ENCODE measurements at places on chromosomes 4 and X.

- no peak for DNase-seq
Measured at GRCh38 chr4:107854356-107855022, 29.8 kb downstream of the SGMS2 start.

- DNase-seq, result no peak
Measured at GRCh38 chr4:84070289-84070688, 428.8 kb downstream of the NKX6-1 start.

GRCh38 chr4:156946516-156947424, 24.8 kb downstream of the PDGFC start:
- no peak for DNase-seq

GRCh38 chr4:112894951-112895350, 154.5 kb upstream of the ANK2 start:
- no peak for DNase-seq

DNA sequence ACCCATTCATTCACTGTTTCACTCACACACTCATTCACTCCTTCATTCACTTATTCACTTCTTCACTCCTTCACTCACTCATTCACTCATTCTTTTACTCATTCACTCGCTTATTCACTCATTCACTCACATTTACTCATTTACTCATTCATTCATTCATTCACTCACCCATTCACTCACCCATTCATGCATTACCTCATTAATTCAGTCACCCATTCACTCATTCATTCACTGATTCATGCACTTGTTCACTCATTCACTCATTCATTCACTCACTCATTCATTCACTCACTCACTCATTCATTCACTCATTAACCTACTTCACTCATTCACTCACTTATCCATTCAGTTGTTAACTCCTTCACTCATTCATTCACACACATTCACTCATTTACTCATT, 70.8 kb downstream of the STK32B start:
- DNase-seq, result no peak

GRCh38 chr4:67332627-67333026, 212.7 kb downstream of the CENPC start:
- DNase-seq, result no peak

DNA sequence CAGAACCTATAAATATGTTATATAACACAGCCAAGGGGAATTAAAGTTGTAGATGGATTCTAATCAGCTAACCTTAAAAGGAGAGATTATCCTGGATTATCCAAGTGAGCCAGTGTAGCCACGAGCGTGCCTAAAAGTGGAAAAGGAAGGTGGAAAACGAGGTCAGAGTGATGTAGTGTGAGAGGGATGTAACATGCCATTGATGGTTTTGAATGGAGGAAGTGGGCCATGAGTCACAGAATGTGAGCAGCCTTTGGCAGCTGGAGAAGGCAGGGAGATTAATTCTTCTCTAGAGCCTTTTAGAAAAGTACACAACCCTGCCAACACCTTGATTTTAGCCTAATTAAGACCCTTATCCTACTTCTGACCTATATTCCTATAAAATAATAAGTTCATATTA, 149.1 kb downstream of the SLC39A8 start:
- DNase-seq, result no peak

DNA sequence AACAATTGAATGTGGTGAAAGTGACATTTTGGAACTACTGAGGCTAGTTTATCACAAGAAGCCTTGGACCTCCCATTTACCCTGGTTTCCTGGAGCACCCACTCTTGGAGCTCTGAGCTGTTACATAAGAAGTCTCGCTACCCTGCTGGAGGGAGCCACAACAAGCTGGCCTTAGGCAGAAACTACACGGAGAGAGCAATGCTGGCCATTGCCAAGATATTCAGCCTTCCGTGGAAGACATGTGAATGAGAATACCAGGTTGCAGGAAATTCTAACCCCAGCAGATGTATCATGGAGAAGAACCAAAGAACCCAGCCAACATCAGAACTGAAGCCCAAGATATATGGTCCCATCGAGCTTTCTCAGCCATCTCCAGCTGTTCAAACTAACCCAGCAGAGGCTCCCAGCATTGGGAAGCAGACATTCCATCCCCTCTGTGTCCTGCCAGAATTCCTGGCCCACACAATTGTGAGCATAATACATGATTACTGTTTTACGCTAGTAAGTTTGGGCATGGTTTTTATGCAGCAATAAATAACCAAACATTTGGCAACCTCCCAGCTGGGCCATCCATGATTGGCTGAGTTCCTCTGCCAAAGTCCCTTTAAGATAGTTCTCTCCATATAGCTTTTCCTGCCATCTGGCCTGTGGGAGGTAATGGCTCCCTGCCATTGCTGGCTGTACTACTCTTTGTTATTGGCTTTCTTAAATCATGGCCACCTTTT, 17.9 kb upstream of the PDE5A start:
- no peak for DNase-seq

DNA sequence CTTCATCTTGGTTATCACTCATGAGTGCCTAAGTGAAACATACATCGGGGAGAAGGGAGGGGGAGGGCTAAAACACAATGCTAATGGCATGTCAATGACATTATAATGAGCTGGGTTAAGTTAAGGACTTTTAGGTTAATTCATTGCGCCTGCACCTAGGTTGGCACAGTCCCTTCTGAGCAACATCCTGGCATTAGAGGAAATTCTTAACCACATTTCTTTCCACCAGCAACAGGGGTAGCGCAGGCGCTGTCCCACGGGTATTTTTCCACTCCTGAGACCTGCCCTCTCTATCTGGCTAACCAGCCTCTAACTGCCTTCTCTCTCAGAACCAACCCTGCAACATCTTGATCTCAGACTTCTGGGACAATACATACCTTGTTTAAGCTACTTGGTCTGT, 39.0 kb upstream of the PROM1 start:
- peak; percentile 7 for DNase-seq

GRCh38 chr4:23297327-23297726, 592.5 kb downstream of the PPARGC1A start:
- DNase-seq, result no peak

DNA sequence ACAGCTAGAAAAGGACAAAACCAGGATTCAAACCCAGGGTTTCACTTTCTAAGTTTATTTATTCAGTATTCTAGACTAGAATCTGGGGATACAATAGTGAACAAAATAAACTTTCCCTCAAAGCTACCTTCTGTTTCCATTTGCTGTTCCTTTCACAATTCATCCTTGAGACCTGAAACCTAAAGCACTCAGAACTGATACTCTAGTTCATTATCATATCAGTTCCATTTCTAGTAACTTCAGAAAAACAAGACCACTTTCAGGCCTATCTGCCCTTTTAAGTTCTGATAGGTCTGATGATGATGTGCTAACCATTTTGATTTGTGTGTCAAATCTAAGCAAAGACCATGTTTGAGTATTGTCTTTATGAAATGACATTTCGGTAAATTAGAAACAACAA, 7.8 kb upstream of the XK start:
- no peak for DNase-seq

DNA sequence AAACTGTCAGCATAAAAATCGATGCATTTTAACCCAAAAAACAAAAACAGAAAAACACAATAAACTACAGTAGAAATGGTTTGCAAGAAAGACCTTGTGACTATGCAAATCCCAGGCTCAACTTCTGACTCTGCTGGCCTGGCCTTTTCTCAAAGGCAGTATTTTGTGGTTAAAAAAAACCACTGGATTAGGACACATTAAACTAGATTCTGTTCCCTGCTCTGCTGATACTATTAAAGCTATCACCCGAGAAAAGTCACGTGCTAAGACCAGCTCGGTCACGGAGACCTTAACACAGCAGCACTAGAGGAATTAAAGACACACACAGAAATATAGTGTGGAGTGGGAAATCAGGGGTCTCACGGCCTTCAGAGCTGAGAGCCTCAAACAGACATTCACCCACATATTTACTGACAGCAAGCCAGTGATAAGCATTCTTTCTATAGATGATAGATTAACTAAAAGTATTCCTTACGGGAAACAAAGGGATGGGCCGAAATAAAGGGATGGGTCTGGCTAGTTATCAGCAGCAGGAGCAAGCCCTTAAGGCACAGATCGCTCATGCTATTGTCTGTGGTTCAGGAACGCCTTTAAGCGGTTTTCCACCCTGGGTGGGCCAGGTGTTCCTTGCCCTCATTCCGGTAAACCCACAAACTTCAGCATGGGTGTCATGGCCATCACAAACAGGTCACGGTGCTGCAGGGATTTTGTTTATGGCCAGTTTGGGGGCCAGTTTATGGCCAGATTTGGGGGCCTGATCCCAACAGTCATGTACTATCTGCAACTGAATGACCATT, 16.1 kb downstream of the CBR4 start:
- DNase-seq, result no peak

- no peak for DNase-seq
Measured at GRCh38 chrX:20026278-20026677, 35.4 kb upstream of the BCLAF3 start.

DNA sequence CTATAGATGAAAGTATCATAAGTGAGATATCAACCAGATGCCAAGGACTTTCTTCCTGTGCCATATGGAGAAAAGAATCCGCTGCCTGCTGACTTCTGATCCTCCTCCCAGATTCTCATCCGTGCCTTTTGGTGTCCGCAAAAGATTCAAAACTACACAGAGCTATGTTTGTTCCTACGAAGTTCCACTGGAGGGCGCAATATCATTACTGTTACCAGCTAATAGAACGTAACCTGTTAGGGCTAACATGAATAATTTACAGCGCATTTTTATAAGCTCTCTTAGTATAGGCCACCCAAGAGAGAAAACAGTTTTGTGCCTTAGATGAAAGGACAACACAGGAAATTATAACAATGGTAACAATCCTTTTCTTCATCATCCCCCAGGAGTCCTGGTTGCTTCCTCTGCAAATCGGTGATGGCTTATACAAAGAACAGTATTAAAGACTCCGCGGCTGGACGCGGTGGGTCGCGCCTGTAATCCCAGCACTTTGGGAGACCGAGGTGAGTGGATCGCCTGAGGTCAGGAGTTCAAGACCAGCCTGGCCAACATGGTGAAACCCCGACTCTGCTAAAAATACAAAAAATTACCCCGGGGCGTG, 22.8 kb upstream of the CENPVL3 start:
- no peak for DNase-seq

DNA sequence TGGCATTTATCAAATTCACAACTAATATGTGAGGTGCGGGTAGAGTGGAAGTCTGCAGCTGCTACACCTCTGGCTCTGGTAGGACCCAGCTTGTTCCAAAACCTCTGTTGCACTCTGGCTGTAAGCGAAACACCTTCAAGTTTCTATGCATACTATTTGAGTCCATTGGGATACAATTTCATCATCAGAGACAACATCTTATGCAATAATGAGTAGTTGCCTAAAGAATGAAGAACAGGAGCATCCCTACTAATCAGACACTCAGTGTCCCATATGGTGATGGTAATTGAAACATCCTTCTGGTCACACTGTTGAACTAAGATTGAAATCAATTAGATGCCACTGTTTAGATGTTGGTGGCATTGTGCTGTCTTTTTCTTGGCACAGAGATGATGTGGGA, 178.4 kb downstream of the MGST2 start:
- DNase-seq, result no peak

DNA sequence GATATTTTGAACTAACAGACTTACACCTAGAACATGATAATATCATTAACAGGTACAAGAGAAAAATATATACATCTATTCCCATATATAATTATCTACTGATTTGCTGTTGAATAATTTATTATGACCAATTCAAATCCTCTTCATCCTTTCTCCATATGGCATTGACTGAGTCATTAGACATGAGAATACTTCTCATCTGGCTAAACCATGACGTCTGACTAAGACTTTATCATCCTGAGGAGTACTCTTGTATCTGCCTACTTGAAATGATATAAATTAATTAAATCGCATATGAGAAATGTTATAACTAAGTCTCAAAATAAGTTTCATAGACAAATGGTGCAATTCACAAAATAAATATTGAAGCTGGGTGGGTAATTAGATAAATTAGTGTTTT, 67.4 kb downstream of the EMCN start:
- no peak for DNase-seq

- no peak for DNase-seq
Measured at GRCh38 chr4:145011636-145012035, 86.4 kb downstream of the ANAPC10 start.

DNA sequence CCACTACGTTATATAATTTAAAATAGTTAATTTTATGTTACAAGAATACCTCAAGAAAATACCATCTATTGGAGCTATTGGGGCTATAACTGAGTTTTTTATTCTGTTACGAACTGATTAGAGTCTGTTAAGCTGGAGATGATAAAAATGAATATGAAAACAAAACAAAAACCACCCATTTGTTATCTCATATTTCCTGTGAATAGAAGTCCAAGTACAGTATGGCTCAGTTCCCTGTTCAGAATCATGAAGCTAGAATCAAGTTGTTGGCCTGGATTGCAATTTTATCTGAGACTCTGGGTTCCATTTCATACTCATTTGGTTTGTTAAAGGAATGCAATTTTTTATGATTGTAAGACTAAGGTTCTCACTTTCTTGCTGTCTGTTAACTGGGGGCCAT, 319.1 kb upstream of the PCDH18 start:
- no peak for DNase-seq

GRCh38 chrX:35829501-35829900, 31.4 kb downstream of the MAGEB16 start:
- DNase-seq, result no peak

- DNase-seq, result no peak
Measured at GRCh38 chrX:16838202-16839066, 31.7 kb downstream of the RBBP7 start.

DNA sequence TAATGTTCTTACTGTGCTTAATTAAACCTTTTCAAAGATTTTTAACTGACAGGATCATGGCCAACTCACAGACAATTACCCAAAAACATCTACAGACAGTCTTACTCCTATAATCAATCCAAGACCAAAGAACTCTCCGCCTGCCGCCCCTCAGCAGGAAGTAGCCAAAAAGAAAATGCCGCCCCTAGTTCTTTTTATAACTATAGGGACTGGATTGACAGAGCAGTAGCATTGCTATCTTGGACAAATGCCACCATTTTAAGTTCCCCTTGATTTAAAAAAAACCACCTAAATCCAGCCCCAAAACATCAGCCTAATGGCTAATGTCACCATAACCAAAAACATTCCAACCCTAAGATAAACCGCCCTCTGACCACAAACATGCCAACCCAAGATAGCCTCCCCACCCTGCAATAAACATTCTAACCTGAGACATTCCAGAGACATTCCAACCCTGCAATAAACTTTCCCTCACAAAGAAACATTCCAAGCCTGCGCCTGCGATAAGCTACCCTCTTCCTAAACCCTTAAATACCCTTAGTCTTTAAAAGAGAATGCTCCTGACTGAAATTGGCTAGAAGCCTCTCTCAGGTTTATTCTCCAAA, 77.0 kb downstream of the COQ2 start:
- no peak for DNase-seq

All from activated CD8-positive, alpha-beta memory T cell treated with anti-CD3 and anti-CD28 coated beads for 1 hour (primary cell).